Pancreas (tissue), 10 donors: ENCODE measurements at places on chromosomes 2 and 18. TPM values are rescaled to one million over a fixed set of nuclear protein-coding genes. Genes with fewer than 3 reads are reported as not detected.

The SGPP2 gene
- total RNA-seq, result 10.4 TPM

DNA sequence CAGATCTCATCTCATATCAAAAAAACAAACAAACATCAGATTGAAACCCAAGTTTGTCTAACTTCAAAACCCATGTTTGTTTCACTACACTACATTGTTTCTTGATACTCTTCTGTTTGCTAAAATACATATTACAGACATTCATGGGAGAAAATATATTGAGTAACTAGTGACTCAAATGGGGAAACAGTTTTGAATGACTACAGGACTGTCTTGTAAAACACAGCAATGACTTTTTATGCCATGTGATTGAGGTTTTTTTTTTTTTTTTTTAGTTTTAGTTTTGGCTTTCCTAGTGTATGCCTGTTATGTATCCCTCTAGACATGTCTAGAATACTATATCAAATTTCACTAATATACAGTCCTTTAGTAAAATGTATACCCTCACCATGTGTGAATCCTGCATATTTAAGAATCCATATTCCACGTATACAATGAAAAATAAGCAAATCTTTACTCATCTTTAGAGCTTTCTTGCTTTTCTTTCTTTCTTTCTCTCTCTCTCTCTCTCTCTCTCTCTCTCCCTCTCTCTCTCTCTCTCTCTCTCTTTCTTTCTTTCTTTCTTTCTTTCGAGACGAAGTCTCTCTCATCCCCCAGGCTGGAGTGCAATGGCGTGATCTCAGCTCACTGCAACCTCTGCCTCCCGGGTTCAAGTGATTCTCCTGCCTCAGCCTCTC is 46.6 kb upstream of the SERTAD2 start:
- H3K36me3 ChIP-seq, result no peaks in the 10 kb centered on the region
- no peak overlapping the region for H3K27ac ChIP-seq
- no peak overlapping the region for H3K4me3 ChIP-seq

GRCh38 chr2:114859726-114860510 is 417.5 kb downstream of the DPP10 start:
- H3K27ac ChIP-seq, result no peak overlapping the region
- no peaks in the 10 kb centered on the region for H3K36me3 ChIP-seq
- H3K4me3 ChIP-seq, result no peak overlapping the region
- no peaks in the 10 kb centered on the region for H3K27me3 ChIP-seq
- DNase-seq, result no peak
- H3K4me1 ChIP-seq, result no peaks in the 10 kb centered on the region

DNA sequence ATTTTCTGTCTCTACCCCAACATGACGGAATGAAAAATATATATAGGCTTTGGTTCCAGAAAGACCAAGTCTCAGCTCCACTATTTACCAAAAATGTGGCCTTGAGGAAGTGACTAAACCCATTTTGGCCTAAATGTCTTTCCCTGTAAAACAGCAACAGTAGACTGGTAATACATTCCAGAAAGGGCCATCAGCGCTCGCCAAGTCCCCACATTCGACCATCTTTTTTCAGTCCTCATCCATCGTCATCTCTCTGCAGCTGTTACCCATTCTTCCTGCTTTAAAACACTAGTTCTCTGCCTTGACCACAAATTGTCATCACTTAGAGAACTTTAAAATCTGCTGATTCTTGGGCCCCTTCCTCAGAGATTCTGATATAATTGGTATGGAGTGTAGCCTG is 183.8 kb upstream of the CTAGE1 start:
- no peak for DNase-seq
- H3K36me3 ChIP-seq, result no peaks in the 10 kb centered on the region
- H3K4me3 ChIP-seq, result no peak overlapping the region
- H3K27me3 ChIP-seq, result no peaks in the 10 kb centered on the region
- H3K27ac ChIP-seq, result no peak overlapping the region

- H3K4me1 ChIP-seq, result peaks cover 11% of the 10 kb centered on the region
- no peaks in the 10 kb centered on the region for H3K27me3 ChIP-seq
- no peak overlapping the region for H3K4me3 ChIP-seq
- H3K36me3 ChIP-seq, result peaks cover 36% of the 10 kb centered on the region
These were observed 26.9 kb upstream of the CASP10 start for GRCh38 chr2:201156036-201156435.
